NCI-H1436 treated with DMSO at 0.1 percent for 48 hours (cell line): ENCODE measurements at places on chromosomes 4 and X.

DNA sequence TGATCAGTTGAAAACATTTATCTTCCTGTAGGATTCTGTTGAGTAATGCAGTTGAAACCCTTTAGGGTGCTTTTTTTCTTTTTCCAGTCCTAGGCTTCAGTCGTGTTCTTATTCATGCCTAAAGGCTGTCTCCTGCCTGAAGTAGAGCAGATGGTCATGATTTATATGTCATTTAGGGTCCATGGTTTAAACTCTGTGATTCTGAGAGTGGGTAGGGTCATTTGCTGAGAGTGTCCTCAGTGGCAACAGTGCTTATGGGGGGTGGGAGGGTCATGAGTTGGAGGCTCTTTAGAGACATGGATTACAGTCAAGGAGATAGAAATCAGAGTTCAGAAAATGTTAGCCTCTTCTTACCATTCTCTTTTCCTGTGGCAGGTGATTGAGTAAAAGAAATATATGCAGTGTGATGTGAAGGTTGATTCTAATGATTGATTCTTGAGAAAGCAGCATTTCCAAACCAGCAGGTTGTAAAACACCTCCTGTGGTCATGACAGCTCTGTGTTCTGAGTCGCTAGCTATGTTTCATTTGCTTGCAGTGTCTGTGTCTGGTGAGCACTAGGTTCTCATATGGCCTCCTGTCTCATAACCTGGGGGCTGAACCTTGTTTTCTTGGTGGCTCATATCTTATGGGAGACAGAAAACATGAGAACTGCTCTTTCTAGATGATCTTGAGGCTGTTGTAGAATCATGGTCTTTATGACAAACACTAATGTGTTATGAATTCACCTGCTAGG, 60.4 kb downstream of the JADE1 start:
- no peak for DNase-seq

DNA sequence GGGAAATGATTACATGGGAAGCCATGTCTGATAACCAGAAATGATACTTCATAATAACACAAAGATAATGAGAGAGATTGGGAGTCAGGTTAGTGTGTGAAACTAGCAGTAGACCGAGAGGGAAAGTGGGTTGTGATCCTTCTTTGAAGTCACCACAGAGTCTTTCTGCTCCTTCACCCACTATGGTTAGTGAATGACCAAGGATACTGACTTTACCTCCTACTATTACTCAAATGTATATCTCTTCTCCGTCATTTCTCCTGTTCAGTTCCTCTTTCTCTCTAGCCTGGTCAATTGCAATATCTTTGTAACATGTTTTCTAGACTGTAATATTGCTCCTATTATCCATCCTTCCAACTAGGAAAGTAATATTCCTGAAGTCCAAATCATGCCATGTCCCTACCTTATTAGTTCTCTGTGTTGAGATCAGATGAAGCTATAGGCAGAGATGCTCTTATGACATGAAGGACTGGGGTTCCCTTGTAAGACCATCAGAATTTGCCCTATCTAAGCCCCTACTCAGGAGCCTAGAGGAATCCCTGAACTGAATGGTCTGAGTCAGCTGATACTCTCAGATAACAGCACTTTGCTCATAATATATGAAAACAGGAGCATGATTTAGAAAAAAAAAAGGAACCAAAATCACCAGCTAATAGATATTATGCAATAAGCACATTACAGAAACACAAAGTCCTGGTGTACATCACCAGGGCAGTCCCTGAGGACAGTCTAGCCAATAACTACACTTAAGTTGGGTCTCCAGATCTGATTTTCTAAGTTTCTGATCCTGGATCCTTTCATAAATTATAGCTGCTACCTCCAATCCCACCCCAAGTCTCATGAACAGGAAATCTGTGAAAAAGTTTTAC, 81.2 kb downstream of the SHROOM3 start:
- no peak for DNase-seq

DNA sequence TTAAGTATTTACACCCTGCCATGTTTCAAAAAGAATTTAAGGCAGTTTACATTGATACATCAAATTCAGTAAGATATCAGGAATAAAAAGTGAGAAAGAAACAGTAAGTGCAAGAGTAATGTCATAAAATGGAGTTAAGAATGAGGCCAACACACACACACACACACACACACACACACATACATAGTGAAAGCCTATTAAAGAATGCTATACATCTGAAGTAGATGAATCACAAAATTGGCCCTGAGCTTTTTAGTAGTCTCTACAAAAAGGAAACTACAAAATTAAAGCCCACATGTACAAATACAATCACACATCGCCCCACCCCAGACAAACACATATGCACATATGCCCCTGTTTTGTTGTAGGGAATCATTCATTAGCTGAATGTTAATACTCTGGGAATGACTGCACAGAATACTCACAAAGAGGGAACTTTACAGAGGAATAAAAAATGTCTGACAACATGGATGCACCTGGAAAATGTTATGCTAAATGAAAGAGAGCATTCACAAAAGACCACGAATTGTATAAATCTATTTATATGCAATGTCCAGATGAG, 428.8 kb downstream of the IL15 start:
- DNase-seq, result no peak

GRCh38 chr4:37126051-37126450, 118.5 kb upstream of the NWD2 start:
- no peak for DNase-seq

DNA sequence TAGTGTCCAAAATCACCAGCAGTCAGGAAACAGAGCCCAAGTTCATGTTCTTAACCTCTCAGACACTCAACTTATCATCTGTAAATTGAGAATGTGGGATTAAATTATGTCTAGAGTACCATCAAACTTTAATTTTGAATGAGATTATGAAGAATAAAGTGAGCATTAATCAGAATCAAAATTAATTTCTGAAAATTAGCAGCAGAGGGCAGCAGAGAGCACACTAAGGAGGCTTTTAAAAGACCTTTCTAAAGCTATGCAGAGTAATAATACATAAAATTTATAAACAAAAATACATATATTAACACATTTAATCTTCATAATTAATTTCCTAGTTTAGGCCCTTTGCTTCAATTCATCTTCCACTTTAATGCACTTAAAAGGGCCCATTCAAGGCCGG, 7.1 kb downstream of the TASL start:
- DNase-seq, result no peak

DNA sequence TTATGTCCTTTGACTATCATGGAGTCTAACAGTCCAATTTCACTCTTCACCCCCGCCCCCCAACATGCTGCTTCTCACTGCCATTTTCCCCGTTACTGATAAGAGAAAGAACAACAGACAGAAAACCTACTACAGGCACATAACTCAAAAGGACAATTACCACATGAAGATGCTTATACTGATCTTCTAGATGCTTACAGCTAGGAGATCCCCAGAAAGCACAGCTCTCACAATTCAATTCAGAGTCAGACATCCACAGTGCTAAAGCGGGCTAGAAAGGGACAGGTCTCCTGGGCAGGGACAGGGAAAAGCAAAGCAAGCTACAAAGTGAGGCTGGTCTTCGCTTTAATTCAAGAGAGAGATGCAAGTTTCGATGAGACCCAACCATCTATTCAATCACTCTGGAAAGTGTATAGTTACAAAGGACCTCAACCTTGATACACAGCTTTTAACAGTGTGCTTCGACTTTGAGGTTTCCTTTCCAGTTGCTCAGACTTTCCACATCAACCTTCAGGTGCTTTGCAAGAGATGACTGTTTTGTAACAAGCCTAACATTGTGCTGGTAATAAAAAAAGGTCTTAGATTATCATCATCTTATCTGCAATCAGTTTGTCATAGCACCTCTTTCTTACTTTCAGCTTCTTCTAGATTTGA, 60.9 kb downstream of the LEF1 start:
- DNase-seq, result no peak

DNA sequence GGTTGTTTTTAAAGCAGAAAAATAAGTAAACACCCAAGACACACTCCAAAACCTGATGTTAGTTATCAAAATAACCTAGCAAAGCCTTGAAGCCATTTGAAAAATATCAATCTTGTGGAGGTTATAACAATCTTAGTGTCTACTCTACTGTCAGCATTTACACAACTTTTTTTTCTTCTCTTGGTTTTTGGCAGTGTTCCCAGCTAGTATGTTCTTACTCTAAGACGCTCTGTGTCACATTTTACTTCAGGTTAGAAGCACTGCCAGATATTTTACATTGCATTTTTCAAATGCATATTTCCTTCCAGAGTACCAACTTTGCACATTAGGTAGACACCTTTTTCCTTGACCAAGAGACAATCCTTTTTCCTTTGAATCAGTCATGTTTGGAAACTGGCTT, 114.0 kb upstream of the INPP4B start:
- DNase-seq, result no peak

GRCh38 chrX:39112143-39112542, 310.9 kb downstream of the MID1IP1 start:
- no peak for DNase-seq

DNA sequence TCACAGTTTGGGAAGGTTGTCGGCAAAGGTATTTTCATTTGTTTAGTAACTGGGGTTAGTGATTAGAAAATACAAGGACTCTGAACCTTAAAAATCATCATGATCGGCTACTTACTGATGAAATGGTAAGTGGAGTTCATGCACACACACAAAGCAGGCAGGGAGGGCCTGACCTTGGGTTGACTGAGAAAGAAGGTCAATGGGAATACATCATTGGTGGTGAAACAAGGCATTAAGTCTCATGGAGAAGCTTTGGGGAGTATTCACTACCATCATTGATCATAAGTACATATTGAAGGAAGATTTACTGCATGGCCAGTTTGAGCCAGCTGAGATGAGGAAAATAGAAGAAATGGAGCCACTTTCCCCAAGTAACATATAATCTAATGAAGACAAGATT, 74.4 kb downstream of the LUZP4 start:
- DNase-seq, result no peak

- DNase-seq, result no peak
Measured at GRCh38 chrX:118824173-118824730, 628 bp downstream of the ZCCHC12 start.

- DNase-seq, result no peak
Measured at GRCh38 chr4:9962611-9963314, 58.5 kb downstream of the SLC2A9 start.
